HTR-8/SVneo (cell line): ENCODE measurements at places on chromosomes 4 and X.

DNA sequence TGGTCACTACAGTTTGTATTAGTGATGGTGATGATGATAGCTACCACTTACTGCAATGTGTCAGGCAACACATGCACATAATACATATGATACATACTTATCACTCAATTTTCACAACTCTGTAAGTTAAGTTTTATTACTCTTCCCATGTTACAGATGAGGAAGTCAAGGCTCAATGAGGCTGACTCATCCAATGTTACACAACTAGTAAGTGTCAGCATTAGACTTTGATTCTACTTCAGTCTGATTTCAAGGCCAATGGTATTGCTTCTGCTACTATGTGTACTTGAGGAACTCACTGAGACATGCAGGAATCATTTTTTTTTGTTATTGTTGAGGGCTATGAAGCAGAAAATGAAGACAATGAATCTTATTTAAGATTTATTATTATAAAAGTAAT is 96.4 kb upstream of the TRPC5OS start:
- no peak for DNase-seq

- DNase-seq = no peak
These were observed 30.8 kb downstream of the FRMPD3 start for GRCh38 chrX:107480272-107480671.

DNA sequence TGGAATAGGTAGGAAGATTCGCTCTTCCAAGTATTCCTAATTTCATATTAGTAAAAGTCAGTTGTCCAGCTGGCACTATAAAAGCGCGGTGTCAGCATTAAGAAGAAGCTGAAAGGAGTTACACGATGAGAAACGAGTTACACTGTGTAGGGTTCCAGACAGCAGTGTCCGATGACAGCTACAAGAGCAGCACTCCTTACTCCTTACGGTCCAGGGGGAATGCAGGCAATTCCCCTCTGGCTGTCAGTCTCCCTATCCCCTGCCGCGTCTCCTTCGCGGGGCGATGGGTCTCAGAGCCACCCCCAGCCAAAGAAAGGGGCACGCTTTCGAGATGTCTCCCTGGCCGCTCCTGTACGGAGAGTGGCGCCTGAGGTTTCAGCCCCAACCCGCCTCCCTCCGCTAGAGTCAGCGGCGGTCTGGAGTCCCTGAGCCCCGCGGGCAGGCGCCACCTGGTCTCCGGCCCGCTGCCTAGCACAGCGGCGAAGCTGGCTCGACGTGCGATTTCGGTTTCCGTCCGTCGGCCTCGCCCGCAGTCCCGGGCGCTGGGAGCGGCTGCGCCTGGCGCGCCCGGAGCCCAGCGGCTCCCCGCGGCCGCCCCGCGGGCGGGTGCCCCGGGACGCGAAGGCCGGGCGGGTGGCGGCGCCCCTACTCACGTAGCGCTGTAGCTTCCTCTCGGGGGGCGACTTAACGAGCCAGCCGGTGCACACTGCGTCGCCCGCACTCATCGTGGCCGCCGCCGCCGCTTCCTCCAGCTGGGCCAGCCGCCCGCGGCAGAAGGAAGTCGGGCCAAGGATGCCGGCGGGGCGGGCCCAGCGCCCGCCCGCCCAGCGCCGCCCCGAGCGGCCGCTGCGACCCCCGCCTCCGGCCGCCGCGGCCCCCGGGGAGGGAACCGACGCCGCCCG is at the start of gene GAB3:
Gene GAB3 (minus strand): TSS at position 777 of the 902 bp plus-strand sequence. CDS start 52 bp downstream, at position 725.
- no peak for DNase-seq

DNA sequence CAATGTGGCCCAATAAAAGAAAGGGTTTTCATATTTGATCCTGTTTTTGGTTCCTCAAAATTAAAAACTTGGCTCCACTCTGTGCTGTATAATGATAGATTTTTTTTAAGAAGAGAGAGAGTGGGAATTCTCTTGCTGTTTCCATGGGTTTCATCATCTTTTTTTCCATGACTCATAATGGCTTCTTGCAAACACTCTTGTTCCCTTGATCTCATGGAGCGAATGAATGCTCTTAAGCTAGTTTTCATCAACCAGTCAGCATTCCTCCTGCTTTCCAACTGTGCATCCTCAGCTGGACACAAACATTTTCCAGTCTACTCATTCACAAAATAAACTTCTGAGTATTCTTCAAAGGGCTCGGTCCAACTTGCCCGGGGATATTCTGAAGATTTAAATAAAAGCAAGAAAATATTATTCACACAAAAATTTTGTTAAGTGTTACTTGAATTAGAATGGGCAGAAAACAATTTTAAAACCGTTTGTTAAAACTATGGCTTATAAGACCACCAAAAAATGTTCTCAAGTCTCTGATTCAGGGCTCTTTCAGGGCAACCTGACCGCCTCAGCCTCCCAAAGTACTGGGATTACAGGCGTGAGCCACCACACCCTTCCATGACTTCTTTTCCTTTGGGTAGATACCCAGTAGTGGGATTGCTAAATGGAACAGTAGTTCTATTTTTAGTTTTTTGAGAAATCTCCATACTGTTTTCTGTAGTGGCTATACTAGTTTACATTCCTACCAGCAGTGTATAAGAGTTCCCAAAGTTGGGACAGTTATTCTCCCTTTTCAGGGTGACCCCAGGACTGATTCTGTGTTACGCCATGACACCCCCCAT is 64.7 kb downstream of the TMEM156 start:
- peak; percentile 51 for DNase-seq

- DNase-seq = no peak
These were observed 62.0 kb upstream of the SLC10A4 start for GRCh38 chr4:48421101-48421500.

GRCh38 chrX:49884290-49884862 is 5.1 kb downstream of the USP27X start:
- peak; percentile 18 for DNase-seq

DNA sequence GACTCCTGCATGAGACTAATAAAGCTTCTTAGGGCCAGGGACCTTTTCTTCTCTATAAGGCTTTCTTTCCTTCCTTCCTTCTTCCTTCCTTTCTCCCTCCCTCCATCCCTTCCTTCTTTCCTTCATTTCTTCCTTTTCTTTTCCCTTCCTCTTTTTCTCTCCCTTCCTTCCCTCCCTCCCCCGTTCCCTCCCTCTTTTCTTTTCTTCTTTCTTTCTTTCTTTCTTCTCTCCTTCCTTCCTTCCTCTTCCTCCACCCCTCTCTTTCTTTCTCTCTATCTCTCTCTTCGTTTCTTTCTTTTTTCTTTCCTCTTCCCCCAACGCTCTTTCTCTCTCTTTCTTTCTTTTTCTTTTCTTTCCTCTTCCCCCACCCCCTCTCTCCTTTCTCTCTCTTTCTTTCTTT is 2.5 kb upstream of the MAGEB17 start:
- no peak for DNase-seq

DNA sequence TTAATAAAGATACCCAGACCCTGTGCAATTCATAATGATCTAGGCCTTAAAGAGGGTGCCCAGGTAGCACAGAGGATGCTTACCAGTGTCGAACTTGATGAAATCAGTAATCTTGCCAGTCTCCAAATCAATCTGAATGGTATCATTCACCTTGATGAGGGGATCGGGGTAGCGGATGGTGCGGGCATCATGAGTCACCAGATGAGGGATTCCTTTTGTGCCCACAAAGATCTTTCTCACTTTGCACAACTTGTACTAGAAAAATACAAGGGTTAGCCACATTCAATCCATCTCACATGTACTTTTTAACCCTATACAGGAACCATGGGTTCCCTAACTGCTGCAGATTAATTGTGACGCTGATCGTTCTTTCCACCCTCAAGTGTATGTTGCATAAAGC is 3.3 kb downstream of the RPS4X start:
- no peak for DNase-seq

GRCh38 chrX:134484039-134484438 is 24.1 kb downstream of the HPRT1 start:
- DNase-seq = no peak

GRCh38 chr4:153950100-153950979 is 161.5 kb upstream of the SFRP2 start:
- DNase-seq = no peak

DNA sequence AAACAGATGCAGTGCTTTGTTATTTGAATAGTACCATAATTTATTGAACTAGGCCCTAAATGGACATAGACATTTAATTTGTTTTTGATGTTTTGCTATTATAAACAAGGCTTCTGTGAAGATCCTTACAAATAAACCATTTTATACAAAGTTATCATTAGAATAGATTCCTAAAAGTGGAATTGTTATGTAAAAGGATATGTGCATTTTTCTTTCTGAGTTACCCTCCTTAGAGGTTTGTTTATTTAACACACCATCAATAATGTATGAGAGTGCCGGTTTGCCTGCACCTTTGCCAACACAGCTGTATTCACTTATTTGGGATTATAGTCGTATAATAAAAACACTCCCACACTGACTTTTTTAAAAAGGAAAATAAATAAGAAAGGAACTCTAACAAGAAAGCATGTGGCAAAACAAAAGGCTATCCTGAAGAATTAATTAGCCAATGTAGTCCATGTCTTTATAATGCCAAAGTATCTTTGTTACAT is 84.8 kb downstream of the PAK3 start:
- DNase-seq = no peak

DNA sequence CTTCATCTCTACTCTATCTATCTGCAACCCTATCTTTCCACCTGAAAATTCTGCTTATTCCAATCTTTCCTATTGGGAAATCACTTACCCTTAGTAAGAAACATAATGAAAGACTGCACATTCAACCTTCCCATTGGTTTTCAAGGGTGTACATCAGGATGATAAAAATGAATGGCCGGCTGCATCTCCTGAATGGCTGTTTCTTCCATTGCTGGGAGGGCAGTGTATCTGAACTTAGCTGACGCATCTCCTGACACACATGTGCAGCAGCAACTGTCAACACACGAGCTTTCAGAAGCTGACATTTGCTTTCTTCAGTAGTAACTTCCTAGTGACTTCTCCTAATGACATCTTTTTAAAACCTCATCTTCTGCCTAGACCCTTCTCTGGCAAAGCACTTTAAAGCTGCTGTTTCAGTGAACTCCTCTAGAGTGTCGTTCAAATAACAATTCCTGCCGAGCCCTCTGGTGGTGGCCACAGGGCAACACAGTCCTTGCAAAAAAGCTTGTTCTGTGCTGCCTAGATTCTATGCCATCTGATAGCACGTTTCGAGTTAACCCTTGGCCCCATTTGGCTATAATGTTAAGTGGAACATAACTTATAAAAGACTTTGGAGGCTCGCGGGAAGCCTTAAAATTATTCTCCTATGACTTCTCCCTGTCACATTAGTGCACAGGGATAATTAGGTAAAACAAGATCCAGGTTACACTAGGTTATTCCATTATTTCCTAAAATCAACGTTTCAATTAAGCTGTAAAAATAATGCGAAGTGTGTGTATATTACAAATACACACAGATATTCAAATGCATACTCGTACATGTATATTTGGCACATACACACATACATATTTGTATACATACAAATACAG is 2340.7 kb downstream of the PCDH7 start:
- DNase-seq = peak; percentile 5

DNA sequence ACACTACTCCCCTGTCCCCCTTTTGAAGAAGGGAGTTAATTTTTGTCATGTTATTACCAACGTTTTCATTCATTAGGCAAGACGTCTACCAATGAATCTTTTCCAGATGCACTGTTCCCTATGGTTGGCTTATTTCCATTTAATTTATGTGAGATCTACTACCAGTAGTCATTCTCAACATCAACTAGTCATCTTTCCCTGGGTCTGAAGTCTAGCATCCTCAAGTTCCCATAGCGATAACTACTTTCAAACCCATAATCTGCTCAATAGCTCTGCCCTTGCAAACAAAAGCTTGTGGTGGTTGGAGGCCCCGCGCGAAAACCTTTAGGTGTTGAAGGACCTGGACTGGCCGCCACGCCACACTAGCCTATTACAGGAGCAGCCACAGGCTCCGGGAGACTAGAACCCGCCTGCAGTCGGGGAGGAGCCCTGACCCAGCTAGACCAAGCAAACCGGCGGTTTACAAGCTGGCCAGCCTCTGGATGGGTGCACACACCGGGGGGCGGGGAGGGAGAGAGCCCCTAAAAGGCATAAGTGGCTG is 746 bp downstream of the PPAT start:
- DNase-seq = peak; percentile 23

DNA sequence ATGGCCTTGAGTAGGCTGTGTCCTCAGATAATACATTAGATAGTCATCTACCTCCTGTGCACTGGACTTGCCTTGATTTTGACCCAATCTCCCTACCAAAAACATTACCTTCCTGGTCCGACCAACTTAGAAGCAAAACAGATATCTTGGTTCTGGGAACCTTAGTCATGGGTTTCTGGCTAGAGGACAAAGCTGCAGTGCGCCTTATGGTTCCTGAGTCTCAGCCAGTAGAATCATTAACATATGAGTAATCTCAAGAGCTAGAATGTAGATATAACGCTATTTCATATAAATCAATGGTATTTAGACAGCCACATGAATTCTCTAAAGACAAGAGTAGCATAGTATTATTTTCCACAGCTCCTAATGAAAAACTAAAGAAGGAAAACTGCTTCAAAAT is 83.1 kb downstream of the GRIA3 start:
- no peak for DNase-seq

DNA sequence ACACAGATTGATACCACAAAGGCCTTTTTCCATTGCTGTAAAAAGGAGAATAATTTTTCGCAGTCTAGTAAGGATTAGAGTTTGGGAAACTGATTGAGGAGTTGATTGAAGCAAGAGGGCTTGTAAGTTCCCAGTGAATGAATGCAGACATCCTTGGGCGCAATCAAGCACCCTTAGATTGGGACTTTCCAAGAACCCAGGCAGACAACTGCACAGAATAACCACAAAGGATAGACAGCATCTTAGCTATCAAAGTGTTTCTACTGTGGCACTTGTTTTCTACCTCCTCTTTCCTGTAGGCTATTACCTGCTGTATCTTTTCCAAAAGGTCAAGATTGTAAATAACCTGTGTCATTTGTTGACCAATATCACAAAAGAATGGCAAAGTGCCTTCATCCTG is 2.6 kb downstream of the COX18 start:
- DNase-seq = no peak

DNA sequence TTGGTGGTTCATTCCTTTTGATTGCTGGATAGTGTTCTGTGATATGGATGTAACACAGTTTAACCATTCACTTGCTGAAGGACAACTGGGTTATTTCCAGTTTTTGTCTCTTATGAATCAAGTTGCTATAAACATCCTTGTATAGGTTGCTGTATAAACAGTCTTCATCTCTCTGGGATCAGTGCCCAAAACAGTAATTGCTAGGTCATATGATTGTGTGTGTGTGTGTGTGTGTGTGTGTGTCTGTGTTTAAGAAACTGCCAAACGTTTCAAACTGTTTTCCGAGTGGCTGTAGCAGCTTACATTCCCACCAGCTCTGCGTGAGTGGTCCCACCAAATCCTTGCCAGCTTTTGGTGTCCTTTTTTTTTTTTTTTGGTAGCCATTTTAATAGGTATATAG is 60.4 kb downstream of the F11 start:
- DNase-seq = no peak

DNA sequence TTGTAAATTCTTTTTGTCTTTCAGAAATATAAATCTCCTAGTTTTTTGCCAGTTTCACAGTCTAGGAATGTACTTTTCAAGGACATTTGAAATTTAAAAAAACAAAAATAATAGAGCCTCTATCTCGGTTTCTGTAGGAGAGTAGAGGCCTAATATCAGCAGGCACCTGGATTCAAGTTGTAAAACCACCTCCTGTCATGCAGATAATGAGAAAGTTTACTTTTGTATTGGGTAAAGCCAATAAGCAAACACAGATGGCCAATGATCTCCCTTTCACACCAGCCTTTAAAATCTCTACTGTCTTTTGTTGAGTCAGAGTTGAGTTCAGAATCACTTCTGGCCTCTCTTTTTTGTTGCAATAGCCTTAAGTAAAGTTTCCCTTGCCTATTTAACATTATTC is 1499.9 kb downstream of the PCDH18 start:
- no peak for DNase-seq
